ENCODE measurements at places on chromosomes 6 and 20.

GRCh38 chr6:19535351-19535750 is 301.8 kb upstream of the ID4 start:
- peak; percentile 29 for DNase-seq

GRCh38 chr20:17357238-17357637 is 130.4 kb downstream of the PCSK2 start:
- DNase-seq, result no peak

DNA sequence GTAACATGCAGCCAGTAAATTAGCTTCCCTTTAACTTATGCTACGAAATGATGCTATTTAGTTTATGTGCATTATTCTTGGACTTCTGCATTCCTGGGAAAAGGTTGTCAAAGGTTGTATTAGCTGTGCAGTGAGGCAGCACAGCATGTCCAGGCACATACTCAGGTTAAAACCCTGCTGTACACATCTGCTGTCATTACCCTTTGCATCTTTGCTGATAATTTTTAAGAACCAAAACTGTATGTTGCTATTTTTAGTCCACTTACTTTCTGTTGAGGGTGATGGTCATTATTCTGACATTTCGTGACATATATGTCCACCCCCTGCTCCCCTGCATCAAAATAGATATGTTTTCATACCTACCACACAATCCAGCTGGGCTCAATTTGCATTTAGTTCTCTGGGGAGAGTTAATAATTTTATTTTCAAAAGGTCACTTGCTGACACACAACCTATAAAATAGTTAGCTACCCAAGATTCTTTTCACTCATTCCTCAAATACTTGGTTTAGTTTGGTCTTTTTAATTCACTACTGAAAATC is 142.5 kb upstream of the SPACA1 start:
- DNase-seq, result no peak

GRCh38 chr6:133467231-133467981 is 226.2 kb downstream of the EYA4 start:
- DNase-seq, result no peak

DNA sequence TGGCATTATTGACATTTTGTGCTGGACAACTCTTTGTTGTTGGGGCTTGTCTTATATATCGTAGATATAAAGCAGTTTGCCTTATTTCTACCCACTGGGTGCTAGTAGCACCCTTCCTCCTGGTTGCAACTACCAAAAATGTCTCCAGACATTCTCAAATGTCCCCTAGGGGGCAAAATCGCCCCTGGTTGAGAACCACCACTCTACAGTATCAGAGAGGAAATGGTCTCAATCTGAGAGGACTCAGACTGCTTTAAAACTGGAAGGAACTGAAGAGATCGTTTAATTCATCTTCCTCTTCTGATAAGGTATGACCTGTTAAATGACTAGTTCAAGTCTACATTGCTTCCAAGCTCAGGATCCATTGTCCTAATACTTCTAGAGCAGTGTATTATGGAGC is 14.9 kb downstream of the SH3BGRL2 start:
- DNase-seq, result no peak

GRCh38 chr20:37192137-37192854 is 12.9 kb upstream of the MROH8 start:
- peak; percentile 98 for DNase-seq

DNA sequence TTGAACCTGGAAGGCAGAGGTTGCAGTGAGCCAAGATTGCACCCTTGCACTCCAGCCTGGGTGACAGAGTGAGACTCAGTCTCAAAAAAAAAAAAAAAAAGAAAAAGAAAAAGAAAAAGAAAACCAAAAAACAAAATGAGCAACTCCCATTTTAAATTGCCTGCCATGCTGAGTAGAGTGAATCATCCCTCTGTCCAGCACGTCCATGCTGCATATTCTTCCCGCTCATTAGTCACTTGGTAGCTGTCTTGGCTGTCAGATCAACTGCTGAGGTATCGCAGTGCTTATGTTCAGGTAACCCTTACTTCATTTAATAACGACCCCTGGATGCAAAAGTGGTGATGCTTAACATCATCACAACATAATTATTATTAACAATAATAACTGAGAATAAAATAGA is 72.6 kb upstream of the RNF24 start:
- no peak for DNase-seq

- DNase-seq, result no peak
These were observed 1.6 kb downstream of the SRSF6 start for GRCh38 chr20:43459022-43459942.

GRCh38 chr6:90319044-90319443 is 22.4 kb upstream of the BACH2 start:
- DNase-seq, result no peak

- no peak for DNase-seq
These were observed 114.5 kb downstream of the TCP11 start for GRCh38 chr6:35026434-35027222.

DNA sequence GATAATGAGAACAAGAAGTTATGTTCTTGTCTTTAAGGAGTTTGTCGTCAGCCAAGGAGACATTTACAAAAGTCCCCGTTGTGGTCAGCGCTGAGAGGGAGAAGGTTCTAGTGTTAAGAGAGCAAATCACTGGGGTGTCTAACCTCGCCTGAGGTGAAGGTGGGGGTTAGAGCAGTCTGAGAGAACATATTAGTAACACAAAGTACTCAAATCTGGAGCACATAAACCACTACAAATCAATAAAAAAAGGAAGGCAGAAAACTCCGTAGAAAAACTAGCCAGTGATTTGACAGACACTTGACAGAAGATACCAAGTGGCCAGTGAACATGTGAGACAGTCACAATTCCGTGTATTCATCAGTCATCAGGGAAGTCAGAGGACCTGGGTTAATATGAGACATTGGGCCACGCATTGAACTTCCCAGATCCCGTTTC is 45.4 kb downstream of the CDS2 start:
- no peak for DNase-seq

GRCh38 chr6:169029861-169030260 is 223.8 kb downstream of the THBS2 start:
- DNase-seq, result no peak

DNA sequence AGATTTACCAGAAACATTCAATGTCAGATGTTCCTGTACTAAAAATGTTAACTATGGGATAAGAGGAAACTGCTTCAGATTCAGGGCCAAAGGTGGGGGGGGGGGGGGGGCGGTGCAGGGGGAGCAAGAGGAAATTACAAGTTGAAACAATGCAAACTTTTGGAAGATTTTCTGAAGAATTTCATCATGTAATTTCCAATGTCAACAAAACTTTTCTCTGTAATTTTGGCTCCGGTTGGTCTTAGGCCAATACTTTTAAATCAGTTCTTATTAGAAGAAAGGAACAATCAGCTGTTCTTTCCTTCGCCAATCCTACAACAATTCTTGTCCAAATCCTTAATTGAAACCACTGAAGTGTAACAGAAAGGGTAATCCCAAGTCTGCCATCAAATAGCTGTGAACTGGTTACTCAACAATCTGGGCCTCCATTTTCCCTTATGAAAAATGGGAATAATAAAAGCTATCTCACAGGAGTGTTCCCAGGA is 13.1 kb downstream of the UQCC1 start:
- DNase-seq, result no peak

DNA sequence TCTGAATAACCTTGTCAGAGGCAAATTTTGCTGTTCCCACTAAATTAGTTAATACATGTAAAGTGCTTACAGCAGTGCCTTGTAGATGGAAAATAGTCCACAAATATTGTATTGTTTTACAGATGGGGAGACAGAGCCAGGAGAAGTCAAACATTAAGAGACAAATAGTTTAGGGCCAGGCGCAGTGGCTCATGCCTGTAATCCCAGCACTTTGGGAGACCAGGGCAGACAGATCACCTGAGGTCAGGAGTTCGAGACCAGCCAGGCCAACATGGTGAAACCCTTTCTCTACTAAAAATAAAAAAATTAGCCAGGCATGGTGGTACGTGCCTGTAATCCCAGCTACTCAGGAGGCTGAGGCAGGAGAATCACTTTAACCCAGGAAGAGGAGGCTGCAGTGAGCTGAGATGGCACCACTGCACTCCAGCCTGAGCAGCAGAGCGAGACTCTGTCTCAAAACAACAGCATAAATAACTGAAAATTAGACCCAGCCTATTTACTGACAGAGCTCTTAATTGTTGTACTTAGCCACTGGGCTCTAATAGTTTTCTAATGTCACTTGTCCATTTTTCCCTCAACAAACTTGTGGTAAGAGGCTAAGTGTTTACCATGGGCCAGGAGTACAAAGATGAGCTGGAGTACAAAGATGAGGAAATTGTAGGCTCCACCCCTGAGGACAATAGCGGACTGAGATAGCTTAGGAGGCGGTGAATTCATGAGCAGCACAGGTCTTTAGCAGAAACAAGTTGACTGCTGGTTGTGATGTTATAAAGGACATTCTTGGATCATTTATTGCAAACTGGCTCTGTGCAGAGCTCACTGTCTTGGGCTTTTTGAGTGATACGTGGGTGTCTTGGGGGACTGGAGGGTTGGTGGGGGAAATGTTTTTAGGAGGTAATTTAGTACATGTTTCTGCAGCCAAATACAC is 6.4 kb downstream of the ZSWIM3 start:
- no peak for DNase-seq

DNA sequence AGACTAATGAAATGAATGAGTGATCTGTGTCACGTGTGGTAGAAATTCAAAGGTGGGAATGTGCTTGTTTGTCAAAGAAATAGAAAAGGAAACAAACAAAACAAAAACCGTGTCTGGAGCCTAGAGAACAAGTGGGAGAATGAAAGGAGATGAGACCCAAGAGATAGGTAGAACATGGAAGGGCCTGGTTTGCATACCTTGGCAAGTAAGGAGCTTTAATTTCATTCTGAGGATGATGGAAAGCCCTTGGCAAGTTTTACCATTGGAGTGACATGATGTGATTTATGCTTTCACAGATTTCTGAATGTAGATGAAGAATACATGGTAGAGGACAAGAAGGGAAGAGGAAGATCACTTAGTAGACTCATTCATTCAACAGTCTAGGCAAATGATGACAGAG is 26.8 kb upstream of the PRDM1 start:
- no peak for DNase-seq

GRCh38 chr20:8967641-8968245 is 101.1 kb upstream of the PLCB4 start:
- no peak for DNase-seq

DNA sequence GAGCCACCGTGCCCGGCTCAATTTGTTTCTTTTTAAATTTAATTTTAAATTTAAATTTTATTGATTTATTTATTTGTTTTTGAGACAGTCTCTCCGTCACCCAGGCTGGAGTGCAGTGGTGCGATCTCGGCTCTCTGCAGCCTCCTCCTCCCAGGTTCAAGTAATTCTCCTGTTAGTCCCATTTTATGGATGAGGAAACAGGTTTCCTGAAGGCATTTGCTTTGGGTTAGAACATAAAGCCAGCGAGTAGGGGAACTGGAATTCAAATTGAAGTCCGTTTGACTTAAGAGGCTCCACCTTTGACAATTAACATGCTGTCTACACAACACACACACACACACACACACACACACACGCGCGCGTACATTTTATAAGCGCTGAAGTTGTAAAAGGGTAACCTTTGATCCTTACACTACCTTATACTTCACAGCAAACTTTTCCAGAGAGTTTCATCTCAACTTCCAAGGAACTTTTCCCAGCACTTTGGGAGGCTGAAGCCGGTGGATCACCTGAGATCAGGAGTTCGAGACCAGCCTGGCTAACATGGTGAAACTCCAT is 232.0 kb downstream of the BCAS1 start:
- DNase-seq, result no peak

Data from spinal cord (tissue), 10 donors.